ENCODE measurements at places on chromosomes 12 and 14. TPM values are rescaled to one million over a fixed set of nuclear protein-coding genes. Genes with fewer than 3 reads are reported as not detected.

DNA sequence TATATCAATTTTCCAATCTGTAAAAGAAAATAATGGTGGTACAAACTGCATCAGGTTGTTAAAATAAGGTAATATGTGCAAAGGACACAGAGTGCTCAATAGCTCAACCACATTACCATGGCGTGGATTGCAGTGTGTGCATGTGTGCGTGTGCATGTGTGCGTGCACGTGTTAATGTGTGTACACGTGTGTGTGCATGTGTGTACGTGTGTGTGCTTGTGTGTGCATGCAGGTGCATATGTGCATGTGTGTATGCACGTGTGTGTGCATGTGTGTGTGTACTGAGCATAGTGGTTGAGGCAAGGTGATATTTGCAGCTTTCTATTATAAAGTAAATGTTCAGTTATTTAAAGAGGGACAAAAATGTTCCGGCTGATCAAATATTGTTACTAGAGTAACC is 115.6 kb downstream of the NT5DC3 start:
- no peaks in the 10 kb centered on the region for H3K36me3 ChIP-seq
- DNase-seq = no peak
- H3K4me3 ChIP-seq = no peak overlapping the region
- no peak overlapping the region for H3K27ac ChIP-seq
- no peaks in the 10 kb centered on the region for H3K4me1 ChIP-seq

- H3K27ac ChIP-seq = no peak overlapping the region
- H3K4me3 ChIP-seq = no peak overlapping the region
- peaks cover 36% of the 10 kb centered on the region for H3K36me3 ChIP-seq
Measured at GRCh38 chr12:5997260-5997659, 52.2 kb upstream of the ANO2 start.

The USP44 gene
- 0.80 TPM for total RNA-seq

The TAS2R9 gene
- total RNA-seq = not detected

DNA sequence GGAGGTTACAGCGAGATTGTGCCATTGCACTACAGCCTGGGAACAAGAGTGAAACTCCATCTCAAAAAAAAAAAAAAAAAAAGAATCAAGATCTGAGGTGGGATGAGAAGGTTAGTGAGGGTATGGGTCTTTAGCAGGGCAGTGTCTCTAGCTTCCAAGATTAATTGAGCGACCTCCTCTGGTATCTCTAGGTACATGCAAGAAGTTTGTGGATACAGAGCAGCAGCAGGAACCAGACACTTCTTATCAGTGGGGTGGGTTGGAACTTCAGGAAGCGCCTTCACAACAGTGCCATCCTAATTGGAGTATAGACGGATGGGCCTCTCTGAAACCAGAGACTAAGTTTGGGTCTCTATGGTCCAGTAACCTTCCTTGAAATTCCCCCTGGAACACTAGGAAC is 51.9 kb upstream of the CISTR start:
- no peak overlapping the region for H3K27ac ChIP-seq
- DNase-seq = no peak
- H3K36me3 ChIP-seq = no peaks in the 10 kb centered on the region

GRCh38 chr14:49861699-49862088 is 9.1 kb upstream of the NEMF start:
- peak overlapping the region; percentile 81 for H3K4me3 ChIP-seq
- H3K4me1 ChIP-seq = peaks cover 37% of the 10 kb centered on the region
- no peaks in the 10 kb centered on the region for H3K36me3 ChIP-seq
- H3K27ac ChIP-seq = peak overlapping the region; percentile 99

- no peak overlapping the region for H3K4me3 ChIP-seq
- H3K4me1 ChIP-seq = no peaks in the 10 kb centered on the region
- H3K27ac ChIP-seq = no peak overlapping the region
- no peaks in the 10 kb centered on the region for H3K27me3 ChIP-seq
- H3K36me3 ChIP-seq = no peaks in the 10 kb centered on the region
Measured at GRCh38 chr12:66708704-66709456, 30.0 kb upstream of the GRIP1 start.

Measured in left ventricle myocardium inferior (tissue), 1 donor.